Neural crest cell (in vitro differentiated cells): ENCODE measurements at places on chromosomes 13 and 19.

DNA sequence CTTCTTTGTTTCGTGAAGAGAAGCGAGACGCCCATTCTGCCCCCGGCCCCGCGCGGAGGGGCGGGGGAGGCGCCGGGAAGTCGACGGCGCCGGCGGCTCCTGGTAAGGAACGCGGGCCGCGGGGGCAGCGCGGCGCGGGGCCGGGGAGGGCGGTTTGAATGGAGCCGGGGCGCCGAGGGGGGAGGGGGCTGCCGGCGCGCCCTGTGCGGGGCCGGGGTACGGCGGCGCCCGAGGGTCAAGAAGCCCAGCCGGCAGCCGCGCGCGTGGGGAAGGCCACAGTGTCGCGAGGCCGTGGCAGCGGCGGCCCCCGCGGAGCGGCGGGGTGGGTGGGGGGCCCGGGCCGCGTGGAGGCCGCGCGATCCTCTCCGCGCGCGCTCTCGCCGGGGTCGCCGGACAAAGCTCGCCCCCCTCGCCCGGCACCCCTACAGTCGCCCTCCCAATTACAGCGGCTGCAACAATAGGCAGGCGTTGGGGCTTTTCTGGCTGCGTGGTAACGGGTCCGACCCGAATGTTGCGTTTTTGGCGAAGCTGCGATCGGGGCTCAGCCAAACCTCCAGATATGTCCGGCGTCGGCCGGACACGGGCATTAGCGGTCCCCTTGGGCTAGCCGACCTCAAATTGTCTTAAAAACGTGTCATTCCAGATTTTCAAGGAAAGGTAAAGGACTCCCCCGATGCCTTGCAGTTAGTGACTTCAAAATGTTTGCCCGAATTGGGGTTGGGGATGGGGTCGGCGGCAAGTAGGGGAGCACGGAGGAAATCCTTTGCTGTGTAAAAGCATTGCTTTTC is 437 bp downstream of the SMARCA4 start:
- DNase-seq, result peak; percentile 34

- no peak for DNase-seq
These were observed 95.6 kb downstream of the PCDH9 start for GRCh38 chr13:67134417-67135129.

DNA sequence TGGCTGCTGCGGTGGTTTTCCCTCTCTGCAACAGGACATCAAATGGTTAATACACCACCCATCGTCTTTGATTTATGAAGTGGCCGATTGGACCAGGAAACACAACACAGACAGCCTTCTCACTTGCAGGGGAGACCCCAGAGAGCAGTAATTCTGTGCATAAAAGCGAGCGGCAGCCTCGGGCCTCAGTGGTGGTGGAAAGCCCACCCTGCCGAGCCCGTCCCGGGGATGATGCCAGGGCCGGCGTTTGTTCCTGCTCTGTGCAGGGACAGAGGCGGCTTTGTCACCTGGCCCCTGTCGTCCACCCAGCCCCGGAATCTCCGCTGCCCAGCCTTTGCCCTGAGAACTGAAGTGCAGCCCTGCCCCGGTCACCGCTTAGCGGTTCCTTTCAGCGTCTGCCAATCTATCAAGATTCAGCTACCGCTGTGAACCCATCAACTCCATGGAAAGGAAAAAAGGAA is 184.4 kb downstream of the TSHZ3 start:
- no peak for DNase-seq

- no peak for DNase-seq
These were observed 10.3 kb upstream of the ZNF726 start for GRCh38 chr19:23904406-23904805.

DNA sequence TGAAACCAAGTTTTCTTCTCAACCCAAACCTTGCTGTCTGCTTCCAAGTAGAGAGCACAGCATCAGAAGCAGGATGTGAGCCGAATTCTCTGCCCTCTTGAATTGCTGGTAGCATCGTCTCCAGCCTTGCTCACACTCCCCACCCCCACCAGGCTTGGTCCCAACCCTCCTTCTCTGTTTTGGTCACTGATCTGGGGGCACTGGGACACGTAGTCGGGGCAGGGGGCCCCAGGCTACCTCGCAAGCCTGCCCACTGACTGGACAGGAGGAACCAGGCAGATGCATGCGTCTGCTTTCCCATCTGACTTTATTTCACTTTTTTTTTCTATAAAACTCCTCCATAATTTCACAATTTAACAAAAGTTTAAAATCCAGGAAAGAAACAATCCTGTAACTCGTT is 69.7 kb downstream of the MLLT1 start:
- no peak for DNase-seq

DNA sequence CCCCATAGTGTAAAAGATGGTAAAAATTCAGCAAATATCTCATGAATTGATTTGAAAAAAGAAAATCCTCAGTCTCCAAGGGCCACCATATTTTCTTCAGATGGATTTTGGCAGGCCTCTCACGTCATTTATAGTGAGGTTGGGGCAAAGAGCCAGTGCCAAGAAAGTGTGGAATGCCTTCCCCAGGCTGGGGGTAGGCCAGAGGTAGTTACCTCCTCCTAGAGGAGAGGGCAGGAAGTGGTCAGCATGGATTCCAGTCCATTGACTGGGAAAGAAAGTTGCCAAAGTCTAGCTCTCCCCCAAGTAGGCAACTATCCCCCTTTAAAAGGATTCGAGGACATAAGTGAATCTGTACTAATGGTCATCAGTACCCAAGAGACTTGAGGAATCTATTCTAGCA is 68.4 kb upstream of the KCTD4 start:
- DNase-seq, result no peak

- no peak for DNase-seq
These were observed 19.6 kb upstream of the SIGLEC6 start for GRCh38 chr19:51550848-51551672.

DNA sequence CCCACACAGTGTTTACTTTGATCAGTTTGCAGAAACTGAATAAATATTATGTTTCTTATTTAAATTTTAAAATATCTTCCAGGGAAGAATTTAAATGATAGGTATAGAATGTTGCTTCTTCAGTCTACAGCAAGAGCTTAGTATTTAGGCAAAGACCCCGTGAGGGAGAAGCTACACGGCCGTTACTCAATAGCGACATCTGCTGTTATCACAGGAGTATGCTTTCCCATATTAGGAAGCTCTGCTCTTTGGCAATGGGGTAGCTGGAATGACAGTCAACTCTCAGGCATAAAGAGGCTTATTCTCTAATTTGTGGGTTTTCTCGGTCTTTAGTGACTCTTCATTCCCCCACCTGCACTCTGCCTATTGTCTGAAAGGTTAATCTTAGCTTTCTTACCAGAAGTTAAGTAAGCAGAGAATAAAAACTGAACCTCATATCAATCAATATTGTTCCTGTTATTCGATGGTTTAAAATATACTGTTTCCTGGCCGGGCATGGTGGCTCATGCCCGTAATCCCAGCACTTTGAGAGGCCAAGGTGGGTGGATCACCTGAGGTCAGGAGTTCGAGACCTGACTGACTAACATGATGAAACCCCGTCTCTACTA is 13.2 kb upstream of the LHFPL6 start:
- DNase-seq, result peak; percentile 54

DNA sequence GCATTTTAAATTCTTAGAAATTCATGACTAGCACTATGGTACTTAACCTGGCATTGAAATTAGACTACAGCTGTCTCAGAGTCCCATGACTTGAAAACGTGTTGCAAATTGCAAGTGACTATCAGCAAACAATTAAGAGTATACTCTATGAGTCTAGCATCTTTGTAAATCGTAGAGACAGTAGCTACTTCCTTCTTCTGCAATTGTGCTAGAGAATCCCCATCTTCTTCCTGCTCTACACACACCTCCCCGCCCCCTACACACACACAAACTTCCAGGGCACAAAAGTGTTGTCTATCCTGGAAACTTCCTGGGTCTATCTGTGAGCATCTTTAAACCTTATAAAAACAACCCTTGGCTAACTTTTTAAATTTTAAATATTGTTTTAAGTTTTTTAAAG is 35.2 kb upstream of the MIR17HG start:
- no peak for DNase-seq

DNA sequence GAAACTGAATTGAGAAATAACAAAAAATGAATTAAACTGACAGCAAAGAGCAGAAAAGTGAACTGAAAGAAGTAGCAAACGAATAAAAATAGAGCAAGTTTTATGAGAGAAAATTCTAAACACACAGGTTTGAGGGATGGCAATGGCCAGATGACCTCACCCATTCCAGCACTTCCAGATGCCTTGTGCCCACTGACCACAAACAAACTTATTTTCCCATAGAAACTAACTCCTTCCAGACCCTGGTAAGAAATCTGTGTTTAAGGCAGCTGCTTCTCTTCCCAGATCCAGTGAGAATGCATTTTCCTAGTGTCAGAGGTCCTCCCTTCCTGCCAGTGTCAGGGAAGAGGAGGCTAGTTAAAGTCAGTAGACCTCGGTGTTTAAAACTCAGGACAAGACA is 51.7 kb downstream of the RXFP2 start:
- no peak for DNase-seq

DNA sequence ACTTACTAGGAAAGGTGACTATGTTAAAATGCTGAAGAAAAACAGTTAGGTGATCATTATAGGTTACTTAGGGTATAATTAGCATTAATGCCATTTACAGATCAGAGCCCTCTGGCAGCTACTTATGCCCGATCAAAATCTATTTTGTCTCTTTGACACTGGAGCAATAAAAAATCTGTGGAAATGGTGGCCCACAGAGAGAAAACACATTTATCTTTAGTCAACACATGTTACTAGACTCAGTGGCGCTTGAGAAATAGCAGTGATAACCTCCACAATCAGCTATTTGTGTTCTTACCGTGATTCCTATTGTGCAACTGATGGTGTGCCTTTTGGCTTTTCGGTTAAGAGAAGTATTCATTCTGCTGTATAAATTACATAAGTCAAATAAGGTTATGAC is 1519.6 kb downstream of the PCDH9 start:
- no peak for DNase-seq

- DNase-seq, result no peak
These were observed 3.8 kb downstream of the COMMD6 start for GRCh38 chr13:75533861-75534260.

DNA sequence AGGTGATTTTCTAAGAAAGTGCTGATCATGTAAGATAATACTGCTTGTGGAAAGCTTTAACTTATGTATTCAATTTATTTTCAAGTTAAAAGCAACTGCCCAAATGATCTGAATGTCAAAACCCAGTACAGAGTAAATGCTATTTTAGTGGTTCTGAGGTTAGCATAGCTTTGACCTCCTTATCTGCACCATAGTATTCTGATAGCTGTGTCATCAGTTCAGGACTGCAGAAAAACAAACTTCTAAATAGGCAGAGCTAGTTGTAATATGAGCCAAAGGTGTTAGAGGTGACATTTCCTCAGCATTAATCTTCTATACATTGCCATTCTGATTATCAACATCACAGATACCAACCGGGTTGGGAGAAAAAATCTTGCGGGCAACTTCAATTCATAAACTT is 758.7 kb downstream of the SLITRK5 start:
- DNase-seq, result no peak

GRCh38 chr13:48078251-48078656 is 16.6 kb downstream of the MED4 start:
- no peak for DNase-seq

GRCh38 chr13:110258876-110259631 is 47.9 kb downstream of the COL4A1 start:
- no peak for DNase-seq

GRCh38 chr13:34944751-34945150 is 2.7 kb downstream of the NBEA start:
- no peak for DNase-seq

- DNase-seq, result no peak
These were observed 30.3 kb downstream of the DHX34 start for GRCh38 chr19:47379381-47379938.

GRCh38 chr13:85520445-85520844 is 278.8 kb downstream of the SLITRK6 start:
- DNase-seq, result no peak

- peak; percentile 87 for DNase-seq
These were observed 13.7 kb upstream of the CREB3L3 start for GRCh38 chr19:4139614-4140236.

DNA sequence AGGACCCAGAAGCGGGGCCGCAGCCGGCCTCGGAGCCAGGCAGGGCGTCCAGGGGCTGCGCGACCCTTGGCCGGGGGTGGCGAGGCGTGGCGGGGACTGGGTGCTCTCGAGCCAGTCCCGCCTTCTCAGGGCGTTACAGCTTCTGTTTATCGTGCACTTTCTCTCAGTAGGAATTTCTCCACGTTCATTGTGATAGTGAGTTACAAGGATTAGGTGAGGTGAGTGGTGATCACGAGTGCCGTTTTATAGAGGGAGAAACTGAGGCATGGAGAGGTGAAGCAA is 600 bp downstream of the AP1M1 start:
- DNase-seq, result no peak

GRCh38 chr13:110194451-110194850 is 112.5 kb downstream of the COL4A1 start:
- DNase-seq, result no peak

DNA sequence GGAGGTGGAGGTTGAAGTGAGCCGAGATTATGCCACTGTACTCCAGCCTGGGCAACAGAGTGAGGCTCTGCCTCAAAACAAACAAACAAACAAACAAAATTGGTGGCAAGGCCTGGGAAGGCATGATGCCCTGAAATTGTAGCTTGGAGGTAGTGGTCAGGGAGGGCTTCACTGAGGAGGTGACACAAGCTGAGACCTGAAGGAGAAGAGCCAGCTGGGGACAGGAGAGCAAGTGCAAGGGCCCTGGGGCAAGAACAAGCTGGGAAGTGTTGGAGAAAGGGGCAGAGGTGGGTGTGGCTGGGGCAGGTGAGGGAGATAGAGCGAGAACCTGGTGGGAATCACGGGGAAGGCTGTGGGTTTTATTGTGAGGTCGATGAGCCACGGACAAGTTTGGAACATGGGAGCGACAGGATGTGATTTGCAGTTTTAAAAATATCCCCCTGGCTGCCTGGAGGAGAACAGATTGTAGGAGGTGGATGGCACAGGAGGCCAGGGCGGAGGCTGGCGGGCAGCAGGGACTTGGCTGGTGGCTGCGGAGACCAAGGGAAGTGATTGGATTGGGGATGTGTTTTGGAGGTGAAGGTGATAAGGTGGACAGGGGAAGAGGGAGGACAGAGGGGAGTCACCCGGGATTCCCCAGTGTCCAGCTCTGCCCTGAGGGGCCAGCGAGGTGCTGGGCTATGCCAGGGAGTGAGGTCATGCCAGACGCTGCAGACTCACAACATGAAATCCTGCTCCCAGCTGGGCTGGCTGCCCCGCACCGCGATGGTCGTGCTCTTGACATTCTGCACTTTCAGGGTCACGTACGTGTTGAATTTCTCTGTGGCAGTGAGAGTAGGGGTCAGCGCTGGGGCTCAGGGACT is 14.0 kb downstream of the UNC13A start:
- no peak for DNase-seq

DNA sequence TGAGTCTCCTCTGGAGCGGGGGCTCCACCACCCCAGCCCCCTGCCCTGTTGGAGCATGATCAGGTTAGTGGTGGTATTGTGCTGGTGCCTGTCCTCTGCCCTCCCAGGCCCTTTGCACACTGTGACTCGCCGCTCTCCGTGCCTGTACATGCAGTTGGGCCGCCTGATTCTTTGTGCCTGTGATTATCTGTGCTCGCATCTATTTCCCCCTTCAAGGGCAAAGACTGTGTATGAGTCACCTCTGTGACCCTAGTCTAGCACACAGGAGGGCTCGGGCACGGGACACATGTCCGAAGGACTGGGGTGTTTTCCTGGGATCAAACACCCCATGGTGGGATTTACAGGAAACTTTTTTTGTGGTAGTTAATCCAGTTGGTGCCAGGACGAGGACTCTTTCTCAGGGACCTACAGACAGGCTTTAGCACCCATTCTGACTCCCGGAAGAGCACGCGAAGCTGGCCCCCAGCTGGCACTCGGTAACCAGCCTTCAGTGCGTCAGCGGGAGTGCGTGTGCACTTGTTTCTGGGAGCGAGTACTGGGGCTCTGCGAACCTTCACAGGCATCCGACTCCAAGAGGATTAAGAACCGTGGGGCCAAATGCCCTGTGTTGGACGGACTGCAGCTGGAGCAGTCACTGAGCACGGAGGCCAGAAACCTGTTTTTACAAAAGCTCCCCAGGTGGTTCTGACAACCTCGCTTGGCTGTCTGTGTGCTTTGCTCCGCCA is 6.7 kb downstream of the PPP1R37 start:
- no peak for DNase-seq
